Small intestine (tissue), 16 donors: ENCODE measurements at places on chromosomes 12 and 14.
A peak's percentile ranks its signal among the peaks of the same experiment; 100 is the strongest.

GRCh38 chr12:50185301-50185895 is 18.2 kb upstream of the CERS5 start:
- peaks cover 43% of the 10 kb centered on the region for H3K36me3 ChIP-seq
- peaks cover 2% of the 10 kb centered on the region for H3K4me1 ChIP-seq
- H3K4me3 ChIP-seq = no peak overlapping the region
- no peaks in the 10 kb centered on the region for H3K27me3 ChIP-seq

GRCh38 chr14:72270147-72270727 is 338.0 kb downstream of the RGS6 start:
- H3K4me3 ChIP-seq = no peak overlapping the region
- DNase-seq = no peak
- H3K27ac ChIP-seq = no peak overlapping the region
- no peaks in the 10 kb centered on the region for H3K4me1 ChIP-seq

- H3K4me3 ChIP-seq = no peak overlapping the region
- DNase-seq = no peak
- no peaks in the 10 kb centered on the region for H3K36me3 ChIP-seq
- peaks cover 7% of the 10 kb centered on the region for H3K4me1 ChIP-seq
Measured at GRCh38 chr12:92442782-92443181, 260.0 kb upstream of the PLEKHG7 start.

GRCh38 chr12:131133994-131134393 is 180.3 kb downstream of the ADGRD1 start:
- peaks cover 73% of the 10 kb centered on the region for H3K36me3 ChIP-seq
- H3K4me3 ChIP-seq = no peak overlapping the region
- H3K27me3 ChIP-seq = no peaks in the 10 kb centered on the region
- no peak overlapping the region for H3K27ac ChIP-seq

DNA sequence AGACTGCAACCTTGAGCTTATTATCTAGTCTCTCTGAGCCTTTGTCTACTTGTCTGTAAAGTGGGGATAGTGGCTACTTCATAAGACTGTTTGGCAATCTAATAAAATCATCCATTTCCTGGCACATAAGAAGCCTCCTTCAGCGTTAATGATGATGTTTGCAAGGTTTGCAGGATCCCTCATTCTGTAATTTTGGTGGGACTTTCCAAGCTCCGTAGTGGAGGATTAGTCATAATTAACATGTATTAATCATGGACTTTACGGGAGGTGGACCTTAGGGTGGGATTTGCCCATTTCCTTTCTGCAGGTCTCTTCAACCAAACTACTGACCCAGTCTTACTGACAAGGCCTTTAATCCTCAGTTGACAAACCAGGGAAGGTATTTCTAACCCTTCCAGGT is 66.2 kb downstream of the NTF3 start:
- H3K36me3 ChIP-seq = peaks cover 2% of the 10 kb centered on the region
- no peak overlapping the region for H3K4me3 ChIP-seq
- no peaks in the 10 kb centered on the region for H3K27me3 ChIP-seq
- H3K27ac ChIP-seq = peak overlapping the region; percentile 82
- DNase-seq = no peak

DNA sequence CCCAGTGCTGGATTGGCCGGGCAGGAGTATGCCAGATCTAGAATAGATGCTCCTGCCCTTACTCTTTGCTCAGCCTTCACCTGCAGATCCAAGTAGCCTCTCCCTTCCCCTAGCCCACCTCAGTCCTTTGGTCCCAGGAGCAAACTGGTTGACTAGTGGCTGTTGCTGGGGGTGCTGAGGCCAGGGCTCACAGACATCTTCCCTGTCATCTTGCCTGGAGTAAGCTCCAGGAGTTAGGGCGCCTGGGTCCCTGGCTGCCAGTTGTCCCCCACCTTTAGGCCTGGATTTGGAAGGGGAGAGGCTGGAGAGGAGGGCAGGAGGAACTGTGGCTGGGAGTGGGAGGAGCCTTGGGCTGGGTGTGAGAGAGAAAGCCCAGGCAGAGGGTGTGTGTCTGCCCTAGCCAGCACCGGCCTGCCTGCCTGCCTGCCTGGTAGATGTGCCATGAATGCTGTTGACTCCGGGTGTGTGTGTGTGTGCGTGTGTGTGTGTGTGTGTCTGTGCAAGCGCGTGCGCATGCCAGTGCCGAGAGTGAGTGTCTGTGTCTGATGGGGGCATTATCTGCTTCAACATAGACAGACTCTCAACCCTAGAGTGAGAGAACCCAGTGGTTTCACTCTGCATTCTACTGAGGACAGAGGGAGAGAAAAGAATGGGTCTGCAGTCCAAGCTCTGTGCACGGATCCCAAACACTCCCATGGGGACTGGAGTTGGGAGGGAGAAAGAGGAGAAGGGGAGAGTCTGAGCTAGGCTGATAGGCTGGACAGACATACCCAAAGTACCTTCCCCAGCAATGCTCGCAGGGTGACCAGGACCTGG is 845 bp upstream of the RARG start:
- H3K36me3 ChIP-seq = no peaks in the 10 kb centered on the region
- H3K4me1 ChIP-seq = no peaks in the 10 kb centered on the region
- no peak overlapping the region for H3K4me3 ChIP-seq
- no peak for DNase-seq
- H3K27me3 ChIP-seq = peaks cover 70% of the 10 kb centered on the region
- no peak overlapping the region for H3K27ac ChIP-seq

- H3K36me3 ChIP-seq = no peaks in the 10 kb centered on the region
- no peaks in the 10 kb centered on the region for H3K27me3 ChIP-seq
- no peak overlapping the region for H3K4me3 ChIP-seq
- DNase-seq = no peak
Measured at GRCh38 chr14:105064001-105064400, 1.2 kb downstream of the GPR132 start.

- H3K36me3 ChIP-seq = peaks cover 4% of the 10 kb centered on the region
- no peaks in the 10 kb centered on the region for H3K27me3 ChIP-seq
- peaks cover 2% of the 10 kb centered on the region for H3K4me1 ChIP-seq
- DNase-seq = no peak
- no peak overlapping the region for H3K27ac ChIP-seq
Measured at GRCh38 chr12:31586728-31587127, 4.2 kb downstream of the DENND5B start.

- H3K27me3 ChIP-seq = no peaks in the 10 kb centered on the region
- peak overlapping the region; percentile 48 for H3K27ac ChIP-seq
Measured at GRCh38 chr12:6118891-6119568, 5.4 kb downstream of the VWF start.

DNA sequence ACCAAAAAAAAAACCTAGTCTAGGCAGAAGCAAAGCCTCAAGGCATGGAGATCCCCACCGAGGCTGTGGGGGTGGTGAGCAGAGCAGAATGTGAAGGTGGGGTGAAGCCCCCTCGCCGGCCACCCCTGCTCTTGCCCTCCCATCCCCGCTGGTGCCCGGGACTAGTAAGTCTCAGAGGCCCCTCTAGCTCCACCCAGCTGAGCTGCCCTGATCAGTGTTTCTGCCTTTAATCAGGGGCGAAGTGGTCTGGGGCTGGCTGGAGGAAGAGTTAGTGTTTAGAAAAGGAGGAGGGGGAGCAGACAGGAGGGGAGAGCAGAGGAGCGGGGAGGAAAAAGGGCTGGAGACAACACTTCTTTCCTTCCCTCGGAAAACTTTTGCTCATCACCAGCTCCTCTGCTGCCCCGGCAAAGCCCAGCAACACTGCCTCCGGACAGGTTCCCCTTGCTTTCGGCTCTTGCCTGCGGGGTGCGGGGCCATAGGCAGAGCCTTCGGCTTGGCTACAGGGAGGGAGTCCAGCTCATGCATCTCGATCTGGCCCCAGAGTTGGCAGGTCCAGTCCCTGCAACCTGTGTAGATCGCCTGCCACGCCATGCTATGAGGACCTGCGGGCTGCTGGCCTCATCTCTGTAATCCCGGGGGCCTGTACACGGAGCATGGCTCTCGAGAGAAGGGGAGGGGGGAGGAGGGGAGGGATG is 3.4 kb upstream of the DLK1 start:
- no peak for DNase-seq
- no peak overlapping the region for H3K27ac ChIP-seq
- H3K36me3 ChIP-seq = no peaks in the 10 kb centered on the region
- no peak overlapping the region for H3K4me3 ChIP-seq
- H3K27me3 ChIP-seq = peaks cover 4% of the 10 kb centered on the region

GRCh38 chr12:15152868-15153267 is 68.3 kb downstream of the RERG start:
- no peaks in the 10 kb centered on the region for H3K27me3 ChIP-seq
- no peak overlapping the region for H3K27ac ChIP-seq
- no peak overlapping the region for H3K4me3 ChIP-seq
- no peaks in the 10 kb centered on the region for H3K36me3 ChIP-seq

DNA sequence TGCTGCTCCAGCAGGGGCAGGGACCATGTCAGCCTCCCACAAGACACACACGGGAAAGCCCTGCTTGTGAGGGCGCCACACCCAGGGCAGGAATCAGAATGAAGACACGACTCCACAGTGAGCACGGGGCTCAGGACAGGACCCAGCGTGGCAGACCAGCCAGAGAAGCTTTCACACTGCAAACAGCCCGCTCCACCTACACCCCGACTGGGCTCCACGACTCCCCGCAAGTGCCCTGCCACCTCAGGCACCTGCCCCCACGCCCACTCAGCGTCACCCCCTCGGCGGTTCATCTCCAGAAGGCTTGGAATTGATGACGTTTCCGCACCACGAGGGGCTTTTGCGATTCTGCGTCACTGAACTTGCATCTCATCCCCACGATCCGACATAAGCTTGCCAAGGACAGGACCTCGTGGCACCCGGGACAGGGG is 91.1 kb downstream of the FBXL14 start:
- no peaks in the 10 kb centered on the region for H3K27me3 ChIP-seq
- no peak overlapping the region for H3K27ac ChIP-seq
- no peaks in the 10 kb centered on the region for H3K4me1 ChIP-seq
- H3K4me3 ChIP-seq = no peak overlapping the region
- H3K36me3 ChIP-seq = no peaks in the 10 kb centered on the region
